ENCODE measurements at places on chromosomes 3 and 15.

DNA sequence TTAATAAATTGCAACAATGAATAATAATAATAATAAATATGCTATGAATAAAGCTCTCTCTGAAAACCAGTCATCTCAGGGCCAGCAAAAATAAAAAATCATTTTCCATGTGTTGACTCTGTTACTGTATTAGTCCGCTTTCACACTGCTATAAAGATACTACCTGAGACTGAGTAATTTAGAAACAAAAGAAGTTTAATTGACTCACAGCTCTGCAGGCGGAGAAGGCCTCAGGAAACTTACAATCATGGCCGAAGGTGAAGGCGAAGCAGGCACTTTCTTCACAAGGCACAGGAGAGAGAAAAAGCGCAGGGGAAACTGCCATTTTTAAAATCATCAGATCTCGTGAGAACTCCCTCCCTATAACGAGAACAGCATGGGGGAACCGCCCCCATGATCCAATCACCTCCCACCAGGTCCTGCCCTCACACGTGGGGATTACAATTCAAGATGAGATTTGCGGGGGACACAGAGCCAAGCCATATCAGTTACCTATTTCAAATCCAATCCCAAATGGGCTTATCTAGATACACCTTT, 224.1 kb downstream of the IGSF11 start:
- DNase-seq: no peak

- DNase-seq: no peak
These were observed 271.9 kb downstream of the FOXP1 start for GRCh38 chr3:71311661-71312046.

DNA sequence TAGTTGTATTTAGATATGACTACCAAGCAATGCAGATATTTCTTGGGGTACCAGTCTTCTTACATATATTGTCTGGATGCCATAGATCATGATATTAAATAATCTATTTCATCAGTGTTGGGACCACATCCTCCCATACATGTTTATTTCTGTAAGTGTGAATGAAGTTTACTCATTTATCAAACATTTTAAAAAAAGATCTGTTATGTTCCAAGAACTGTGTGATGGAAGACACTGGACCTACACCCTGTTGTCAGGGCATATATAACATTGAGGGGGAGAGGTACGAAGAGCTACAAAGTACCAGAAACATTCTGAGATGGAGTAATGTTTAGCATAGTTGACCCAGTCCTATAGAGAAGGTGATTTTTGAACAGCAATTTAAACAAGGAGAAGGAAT, 26.6 kb downstream of the MBNL1 start:
- DNase-seq: no peak

DNA sequence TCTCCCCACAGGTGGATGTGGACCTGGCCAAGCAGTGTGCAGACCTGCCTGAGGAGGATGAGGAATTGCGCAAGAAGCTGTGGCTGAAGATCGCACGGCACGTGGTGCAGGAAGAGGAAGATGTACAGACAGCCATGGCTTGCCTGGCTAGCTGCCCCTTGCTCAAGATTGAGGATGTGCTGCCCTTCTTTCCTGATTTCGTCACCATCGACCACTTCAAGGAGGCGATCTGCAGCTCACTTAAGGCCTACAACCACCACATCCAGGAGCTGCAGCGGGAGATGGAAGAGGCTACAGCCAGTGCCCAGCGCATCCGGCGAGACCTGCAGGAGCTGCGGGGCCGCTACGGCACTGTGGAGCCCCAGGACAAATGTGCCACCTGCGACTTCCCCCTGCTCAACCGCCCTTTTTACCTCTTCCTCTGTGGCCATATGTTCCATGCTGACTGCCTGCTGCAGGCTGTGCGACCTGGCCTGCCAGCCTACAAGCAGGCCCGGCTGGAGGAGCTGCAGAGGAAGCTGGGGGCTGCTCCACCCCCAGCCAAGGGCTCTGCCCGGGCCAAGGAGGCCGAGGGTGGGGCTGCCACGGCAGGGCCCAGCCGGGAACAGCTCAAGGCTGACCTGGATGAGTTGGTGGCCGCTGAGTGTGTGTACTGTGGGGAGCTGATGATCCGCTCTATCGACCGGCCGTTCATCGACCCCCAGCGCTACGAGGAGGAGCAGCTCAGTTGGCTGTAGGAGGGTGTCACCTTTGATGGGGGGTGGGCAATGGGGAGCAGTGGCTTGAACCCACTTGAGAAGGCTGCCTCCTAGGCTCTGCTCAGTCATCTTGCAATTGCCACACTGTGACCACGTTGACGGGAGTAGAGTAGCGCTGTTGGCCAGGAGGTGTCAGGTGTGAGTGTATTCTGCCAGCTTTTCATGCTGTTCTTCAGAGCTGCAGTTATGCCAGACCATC, 8.6 kb downstream of the VPS18 start:
- DNase-seq: no peak

- DNase-seq: no peak
These were observed 125.6 kb downstream of the PLCH1 start for GRCh38 chr3:155619118-155619915.

DNA sequence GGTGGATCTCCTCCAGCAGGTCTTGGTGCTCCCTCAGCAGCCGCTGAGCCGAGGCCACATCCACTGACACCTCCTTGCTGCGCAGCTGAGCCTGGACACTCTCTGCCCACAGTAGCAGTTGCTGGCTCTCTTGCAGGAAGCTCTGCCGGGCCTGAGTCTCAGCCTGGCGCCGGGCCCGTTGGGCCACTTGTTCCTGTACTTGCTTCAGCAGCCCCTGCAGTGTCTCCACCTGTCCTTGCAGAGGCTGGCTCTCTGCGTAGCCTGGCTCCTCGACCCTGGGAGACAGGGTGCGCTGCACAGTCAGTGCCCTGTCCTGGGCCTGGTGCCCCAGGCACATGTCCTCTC, 15.5 kb downstream of the SPTBN5 start:
- no peak for DNase-seq
